ENCODE measurements at places on chromosomes 3 and 15.

GRCh38 chr3:49553324-49553691, 969 bp upstream of the BSN start:
- no peak for DNase-seq

DNA sequence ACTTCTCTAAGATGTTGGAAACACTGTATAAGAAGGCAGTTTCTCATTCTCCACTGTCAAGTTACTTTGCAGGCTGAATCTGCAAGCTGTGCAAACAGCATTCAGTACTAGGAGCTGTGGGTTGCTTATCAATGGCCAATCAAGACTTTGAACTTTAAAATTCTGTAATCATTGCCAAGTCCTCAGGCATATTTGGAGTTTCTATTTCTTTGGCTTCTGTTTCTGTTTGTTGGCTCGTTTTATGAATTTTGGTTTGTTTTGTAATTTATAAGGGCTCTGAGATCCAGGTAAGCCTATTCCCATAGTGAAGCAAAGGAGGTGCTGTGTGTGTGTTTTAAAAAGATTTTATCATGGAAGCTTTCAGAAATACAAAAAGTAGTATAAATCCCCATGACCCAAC, 32.1 kb downstream of the TLNRD1 start:
- DNase-seq, result no peak

GRCh38 chr3:85780806-85781205, 822.0 kb downstream of the CADM2 start:
- DNase-seq, result no peak

GRCh38 chr3:127358641-127359040, 70.8 kb upstream of the PRR20G start:
- DNase-seq, result no peak

- DNase-seq, result no peak
These were observed 66.9 kb downstream of the BFSP2 start for GRCh38 chr3:133466531-133467386.

DNA sequence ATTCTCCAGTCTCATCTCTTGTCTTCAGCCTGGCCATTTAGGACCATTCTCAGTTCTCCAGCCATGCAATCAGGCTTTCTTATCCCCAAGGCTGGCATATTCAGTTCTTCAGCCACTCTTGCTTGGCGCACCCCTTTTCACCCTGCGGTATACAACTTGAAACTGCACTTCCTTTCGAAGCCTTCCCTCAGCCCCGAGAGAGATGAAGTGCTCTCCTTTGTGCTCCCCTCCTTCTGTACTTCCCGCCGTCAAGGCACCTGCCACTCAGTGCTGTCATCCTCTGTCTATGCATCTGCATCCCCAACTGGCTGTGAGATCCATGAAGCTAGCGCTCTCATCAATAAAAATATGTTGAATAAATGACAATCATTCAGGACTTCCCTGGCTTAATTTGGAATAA, 45.7 kb downstream of the MORC1 start:
- no peak for DNase-seq

DNA sequence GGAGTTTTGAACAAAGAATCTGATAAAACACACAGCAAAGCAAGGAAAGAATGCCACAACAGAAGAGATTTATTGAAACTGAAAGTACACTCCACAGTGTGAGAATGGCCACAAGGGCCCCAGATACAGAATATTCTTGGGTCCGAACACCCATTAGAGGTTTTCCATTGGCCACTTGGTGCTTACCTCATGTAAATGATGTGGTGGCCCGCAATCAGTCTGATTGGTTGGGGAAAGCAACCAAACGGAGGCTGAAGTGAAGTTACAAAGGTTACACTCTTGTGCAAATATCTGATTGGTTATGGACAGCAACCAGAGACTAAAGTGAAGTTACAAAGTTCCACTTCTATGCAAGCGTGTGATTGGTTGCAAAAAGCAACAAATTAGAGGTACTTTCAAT, 20.4 kb downstream of the NSUN3 start:
- DNase-seq, result no peak

- DNase-seq, result no peak
These were observed 26.6 kb upstream of the PAQR5 start for GRCh38 chr15:69272139-69272538.

DNA sequence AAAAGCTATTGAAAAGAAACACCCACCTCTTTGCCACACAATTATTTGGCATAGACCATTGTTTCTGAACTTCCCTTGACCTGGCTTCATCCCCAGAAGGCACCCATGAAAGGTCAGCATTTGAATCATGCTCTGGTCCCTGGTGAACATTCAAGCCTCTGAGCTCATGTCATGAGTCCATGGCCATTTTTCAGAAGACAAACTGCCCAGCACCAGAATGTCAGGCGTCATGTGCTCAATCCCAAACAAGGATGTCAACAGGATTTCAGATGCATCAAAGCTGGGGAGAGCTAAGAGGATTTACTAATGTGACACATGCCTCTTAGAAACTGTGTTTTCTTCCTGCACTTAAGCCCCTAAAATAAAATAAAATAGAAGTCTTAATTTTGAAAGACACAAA, 41.3 kb downstream of the TMED3 start:
- no peak for DNase-seq

Data from activated naive CD4-positive, alpha-beta T cell (primary cell).